ENCODE measurements at places on chromosomes 7 and 10.
A peak's percentile ranks its signal among the peaks of the same experiment; 100 is the strongest.

DNA sequence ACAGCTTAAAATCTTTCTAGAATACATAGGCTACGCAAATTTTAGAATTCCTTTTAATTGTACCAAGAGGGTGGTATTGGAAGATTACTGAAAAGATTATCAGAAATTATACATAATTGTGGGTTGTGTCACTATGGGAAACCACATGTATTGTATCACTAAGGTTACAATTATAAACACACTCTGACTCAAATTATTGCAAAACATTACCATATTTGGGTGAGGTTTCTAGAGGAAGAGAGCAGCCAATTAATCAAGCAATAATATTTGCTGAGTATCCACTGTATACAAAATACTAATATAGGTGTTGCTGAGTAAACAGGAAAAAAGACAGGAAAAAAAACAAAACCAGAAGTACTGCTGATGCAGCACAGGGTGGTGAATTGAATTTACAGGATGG, 3.1 kb upstream of the CAPZA2 start:
- DNase-seq, result no peak

DNA sequence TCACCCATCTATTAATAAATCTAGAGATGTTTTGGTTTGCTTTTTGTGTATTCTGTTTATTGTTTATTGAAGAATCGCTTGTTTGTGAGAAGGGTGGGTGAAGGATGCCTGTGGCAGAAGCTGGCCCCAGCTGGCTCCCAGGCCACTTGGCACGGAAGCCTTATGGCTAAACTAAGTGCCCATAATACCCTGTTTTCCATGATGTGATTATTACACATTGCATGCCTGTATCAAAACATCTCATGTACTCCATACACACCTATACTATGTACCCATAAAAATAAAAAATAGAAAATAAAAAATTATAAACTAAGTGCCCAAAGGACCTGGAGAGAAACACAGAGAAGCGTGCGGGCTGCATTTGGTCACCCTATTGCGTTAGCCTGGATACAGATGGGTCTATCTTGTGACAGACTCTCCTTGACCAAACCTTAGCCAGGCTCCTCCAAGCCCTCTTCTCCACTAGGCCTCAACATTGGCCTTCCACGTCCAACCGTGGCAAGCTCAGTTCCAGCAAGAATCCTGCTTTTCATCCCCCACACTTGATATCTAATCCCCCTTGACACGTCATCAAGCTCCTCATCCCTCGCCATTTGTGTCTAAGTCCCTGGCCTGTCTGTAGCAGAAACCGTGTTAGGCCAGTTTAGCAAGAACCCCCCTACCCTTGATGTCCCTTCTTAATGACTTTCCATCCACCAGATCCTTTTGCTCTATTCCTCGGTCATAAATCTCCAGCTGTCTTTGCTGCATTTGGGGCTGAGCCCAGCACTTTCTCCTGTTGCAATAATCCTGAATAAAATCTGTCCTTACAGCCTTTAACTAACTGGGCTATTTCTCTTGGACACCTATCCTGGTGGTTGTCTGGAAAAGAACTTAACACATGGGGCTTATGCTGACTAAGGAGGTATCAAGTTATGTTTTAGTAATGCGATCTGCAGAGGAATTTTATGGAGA, 245.2 kb downstream of the TNS3 start:
- no peak for DNase-seq

- DNase-seq, result no peak
Measured at GRCh38 chr10:22761569-22762220, 47.3 kb upstream of the PIP4K2A start.

DNA sequence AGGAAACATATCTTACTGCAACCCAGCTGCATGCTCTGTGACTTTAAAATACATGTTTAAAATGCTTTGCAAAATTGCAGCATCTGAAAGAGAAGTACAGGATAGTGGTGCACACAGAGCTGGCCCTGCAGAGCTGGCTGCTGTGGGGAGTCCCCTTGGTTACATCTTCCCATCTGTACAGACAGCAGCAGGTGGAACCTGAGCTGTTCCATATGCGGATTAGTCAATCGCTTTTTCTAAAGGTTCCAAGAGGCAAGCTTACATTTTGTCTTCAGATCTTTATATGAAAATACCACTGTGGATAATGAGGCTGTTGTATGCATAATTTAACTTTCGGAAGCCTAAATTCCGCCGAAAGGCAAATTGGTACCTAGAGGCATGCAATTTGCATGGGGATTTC, 444.1 kb downstream of the NRG3 start:
- DNase-seq, result no peak

GRCh38 chr10:28631896-28632583, 45.3 kb upstream of the BAMBI start:
- DNase-seq, result no peak

DNA sequence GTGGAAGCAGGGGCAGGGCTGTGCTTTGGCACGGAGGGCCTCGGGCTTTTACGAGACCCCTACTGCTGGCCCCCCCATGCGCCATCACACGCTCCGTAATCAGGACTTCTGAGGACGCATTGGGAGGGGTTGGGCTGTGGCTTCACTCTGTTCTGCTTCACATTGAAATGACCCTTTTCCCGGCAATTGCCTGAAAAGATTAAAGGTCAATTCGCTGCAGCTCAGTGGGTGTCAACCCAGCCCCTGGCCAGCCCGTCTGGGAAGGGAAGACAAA, 41.7 kb upstream of the UBE3C start:
- no peak for DNase-seq

GRCh38 chr7:131111081-131111576, 216.5 kb upstream of the MKLN1 start:
- peak; percentile 49 for DNase-seq

DNA sequence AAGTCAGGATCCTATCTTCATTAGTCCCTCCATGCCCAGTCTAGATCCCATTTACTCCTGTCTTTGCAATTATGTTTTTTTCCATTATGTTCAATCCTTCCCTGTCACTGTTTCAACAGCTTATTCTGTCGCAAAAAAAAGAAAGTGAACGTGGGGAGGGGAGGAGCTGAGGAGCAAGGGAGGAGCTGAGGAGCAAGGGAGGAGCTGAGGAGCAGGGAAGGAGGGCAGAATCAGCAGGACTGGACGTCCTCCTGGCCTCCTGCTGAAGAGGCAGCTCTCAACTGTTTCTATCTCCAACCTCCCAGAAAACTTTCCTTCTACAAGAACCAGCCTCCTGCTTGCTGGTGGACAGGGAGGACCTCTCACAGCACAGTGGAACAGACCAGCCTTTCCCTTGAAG, 26.0 kb downstream of the LARP4B start:
- no peak for DNase-seq

- peak; percentile 36 for DNase-seq
Measured at GRCh38 chr7:92634924-92635519, 44.8 kb upstream of the FAM133B start.

GRCh38 chr10:69736886-69737641, 64.6 kb upstream of the COL13A1 start:
- DNase-seq, result no peak

DNA sequence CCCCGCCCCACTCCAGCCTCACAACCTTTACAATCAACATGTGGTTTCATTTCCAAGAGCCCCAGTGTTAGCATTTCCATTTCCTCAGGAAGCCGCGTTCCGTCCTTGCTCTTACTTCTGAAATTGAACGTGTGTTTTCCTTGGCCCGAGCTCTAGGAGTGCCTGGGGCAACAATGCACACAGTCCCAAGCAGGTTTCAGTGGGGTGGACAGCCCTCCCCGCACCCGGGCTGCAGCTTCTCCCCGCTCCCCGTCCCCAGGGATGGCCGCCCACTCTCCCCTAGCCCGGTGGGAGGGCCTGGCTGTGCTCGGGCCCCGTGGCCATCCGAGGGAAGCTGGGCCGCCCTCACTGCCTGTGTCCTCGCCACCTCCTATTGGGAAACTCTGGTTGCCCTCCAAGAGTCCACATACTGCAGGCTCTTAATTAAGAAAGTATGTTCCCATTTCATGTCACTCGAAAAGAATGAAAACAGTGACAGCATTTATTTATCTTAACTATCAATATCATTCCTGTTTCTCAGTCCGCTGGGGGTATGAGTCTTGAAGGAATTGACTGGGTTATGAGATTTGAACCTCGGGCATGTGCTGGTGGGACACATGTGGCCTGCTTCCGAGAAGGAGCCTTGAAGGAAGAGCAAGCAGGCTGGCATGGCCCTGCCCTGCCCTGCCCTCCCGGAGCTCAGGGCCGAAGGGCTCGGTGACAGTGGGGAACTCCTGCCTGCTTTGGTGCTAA, 163.8 kb downstream of the GRK5 start:
- DNase-seq, result no peak

DNA sequence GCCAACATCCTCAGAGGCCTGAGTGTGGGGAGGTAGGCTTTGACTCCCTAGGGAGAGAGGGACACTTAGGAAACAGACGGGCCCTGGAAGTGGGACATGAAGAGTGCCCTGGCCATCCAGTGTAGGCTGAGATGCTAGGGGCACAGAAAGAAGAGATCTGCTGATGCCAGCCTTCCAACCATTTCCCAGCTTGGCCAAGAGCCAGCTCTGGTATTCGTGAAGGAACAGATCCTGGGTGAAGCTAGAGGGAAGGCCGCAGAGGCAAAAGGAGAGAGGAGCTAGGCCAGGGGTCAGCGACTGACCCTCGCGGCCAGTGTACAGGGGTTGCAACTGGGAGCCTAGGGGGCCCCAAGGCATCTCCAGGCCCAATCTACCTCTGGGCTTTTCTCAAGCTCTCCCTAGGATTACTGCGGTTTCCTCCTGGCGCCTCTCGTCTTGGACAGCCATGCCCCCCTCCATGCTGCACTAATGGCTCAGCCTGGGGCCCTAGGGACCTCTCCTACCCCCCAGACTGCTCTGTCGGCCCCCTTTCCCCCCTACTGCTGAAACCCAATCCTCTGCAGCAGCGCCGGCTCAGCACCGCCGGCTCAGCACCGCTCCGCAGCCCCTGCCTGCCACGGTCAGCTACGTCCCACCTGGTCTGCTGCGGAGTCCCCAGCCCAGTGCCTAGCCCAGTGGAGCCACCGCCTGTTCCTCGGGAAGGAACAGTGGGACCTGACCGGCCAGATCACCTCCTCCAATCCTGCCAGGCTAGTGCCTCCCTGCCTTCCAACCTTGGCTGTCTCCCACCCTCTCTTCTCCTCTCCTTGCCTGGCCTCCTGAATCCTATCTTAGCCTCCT, at the start of gene ASIC3:
TSS of gene ASIC3 (plus strand) at position 556 of the 840 bp plus-strand sequence. CDS start 355 bp downstream, outside the sequence.
- DNase-seq, result no peak

DNA sequence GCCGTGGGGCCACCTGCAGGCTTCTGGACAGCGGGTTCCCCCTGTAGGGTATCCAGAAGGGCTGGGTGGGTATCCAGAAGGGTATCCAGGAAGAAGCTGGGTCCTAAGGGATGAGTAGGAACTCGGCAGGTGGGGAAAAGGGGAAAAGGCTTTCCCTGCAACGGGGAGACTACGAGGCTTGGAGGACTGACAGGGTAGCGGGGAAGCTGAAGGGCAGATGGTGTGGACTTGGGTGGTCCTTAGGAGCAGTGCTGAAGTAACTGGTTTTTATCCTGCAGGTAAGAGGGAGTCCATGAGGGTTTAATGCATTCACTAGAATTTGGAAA, 525 bp downstream of the UBE2D4 start:
- DNase-seq, result no peak

DNA sequence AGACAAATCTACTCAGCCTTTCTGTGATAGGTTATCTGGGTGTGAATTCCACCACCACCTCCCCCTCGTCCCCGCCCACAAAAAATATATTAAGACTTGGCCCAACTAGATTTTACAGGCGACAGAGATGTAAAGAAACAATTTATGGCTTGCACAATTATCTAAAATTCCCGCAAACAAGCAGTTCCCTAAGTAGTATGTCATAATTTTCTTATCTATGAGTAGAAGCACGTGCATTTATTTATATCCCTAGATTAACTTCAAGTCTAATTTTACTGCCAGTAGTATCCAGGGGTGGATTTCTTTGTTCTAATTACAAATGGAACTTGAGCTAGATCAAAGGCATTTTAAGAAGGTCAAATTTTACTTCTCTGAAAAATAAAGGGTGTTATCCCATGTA, 1.7 kb downstream of the TSPAN12 start:
- no peak for DNase-seq

- DNase-seq, result no peak
Measured at GRCh38 chr10:7561216-7561893, 105.4 kb downstream of the ITIH5 start.

- DNase-seq, result no peak
Measured at GRCh38 chr7:35722054-35722849, 27.3 kb upstream of the HERPUD2 start.

DNA sequence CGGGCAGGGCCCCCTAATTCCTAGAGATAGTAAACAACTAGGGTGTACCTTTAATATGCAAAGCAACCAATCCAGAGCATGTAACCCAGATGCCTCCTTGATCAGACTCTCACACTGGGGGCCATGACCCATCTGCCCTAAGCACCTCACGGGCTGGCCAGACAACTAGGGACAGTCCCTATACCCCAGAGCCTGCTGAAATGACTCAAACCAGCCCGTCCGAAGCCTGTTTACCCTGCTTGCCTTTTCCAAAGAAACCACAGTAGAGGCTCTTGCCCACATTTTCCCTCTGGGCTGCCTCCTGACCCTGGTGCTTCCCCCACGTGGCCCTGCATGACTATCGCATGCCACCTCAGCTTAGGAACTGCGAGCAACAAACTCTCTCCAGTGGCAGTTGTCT, 46.2 kb downstream of the RGS10 start:
- no peak for DNase-seq

GRCh38 chr10:72622271-72622670, 3.6 kb downstream of the MICU1 start:
- no peak for DNase-seq

DNA sequence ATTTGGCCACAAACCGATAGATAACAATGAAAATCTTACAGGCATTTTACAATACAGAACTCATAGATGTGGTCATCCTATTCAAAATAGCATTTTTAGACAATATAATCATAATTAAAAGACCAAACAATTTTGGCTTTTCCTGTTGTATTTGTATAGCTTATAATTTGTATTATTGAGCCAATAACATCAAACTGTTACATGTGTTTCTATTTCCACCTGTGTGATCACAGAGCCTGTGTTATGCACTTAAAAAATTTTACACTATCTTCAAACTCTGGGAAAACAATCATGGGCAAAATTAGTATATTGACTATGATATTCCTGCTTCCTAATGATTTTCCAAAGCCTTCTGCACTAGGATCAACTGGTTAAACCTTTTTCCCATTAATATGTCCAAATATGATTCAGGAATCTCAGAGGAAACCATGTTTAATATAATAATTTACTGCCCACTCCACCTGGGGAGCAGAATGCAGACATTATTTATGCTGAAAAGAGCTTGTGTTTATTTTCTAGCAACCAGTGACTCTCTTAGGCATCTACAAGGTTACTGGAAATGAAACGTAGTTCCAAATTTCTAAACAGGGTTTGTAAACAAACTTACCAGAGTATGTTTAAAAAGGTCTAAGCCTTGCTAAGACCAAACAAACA, 1.7 kb downstream of the RHOBTB1 start:
- DNase-seq, result no peak

- no peak for DNase-seq
Measured at GRCh38 chr7:20797462-20798080, 10.9 kb upstream of the SP8 start.

- no peak for DNase-seq
Measured at GRCh38 chr10:25382029-25382810, 207.4 kb downstream of the GPR158 start.

DNA sequence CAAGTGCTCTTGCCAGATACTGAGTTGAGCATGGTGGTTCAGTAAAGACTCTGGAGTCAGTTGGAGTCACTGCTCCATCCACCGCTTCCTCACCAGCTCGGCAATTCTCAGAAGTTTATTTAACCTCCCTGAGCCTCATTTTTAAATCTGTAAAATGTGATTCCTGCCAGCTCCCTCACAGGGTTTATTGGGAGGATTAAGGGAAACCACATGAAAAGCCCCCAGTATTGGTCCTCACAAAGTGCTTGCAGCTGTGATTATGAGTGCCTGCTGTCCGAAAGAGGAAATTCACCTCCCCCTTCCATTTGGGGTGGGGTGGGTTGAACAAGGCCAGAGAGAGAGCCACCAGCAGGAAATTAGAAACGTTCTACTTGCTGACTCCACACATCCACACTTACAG, 99.0 kb downstream of the AOAH start:
- DNase-seq, result no peak
